ENCODE measurements at places on chromosomes 3 and 15. TPM values are rescaled to one million over a fixed set of nuclear protein-coding genes. Genes with fewer than 3 reads are reported as not detected.

DNA sequence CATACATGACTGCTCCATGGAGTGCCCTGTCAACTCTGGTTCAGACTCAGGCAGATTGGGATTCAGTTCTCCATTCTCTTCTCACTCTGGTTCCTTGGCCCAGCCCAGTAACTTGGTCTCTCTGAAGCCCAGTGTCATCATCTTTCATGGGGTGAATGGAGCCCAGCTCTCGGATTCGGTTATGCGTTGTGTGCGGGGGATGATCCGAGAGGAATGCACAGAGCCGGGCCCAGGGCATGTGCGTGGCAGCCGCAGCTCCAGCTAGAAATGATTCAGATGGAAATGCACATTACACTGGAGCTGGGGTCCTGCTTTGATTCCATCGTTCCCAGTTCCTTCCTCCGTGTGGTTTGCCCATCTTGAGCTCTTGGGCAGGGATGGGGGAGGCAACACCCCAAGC lies 189.4 kb downstream of the FEZF2 start:
- DNase-seq: no peak

DNA sequence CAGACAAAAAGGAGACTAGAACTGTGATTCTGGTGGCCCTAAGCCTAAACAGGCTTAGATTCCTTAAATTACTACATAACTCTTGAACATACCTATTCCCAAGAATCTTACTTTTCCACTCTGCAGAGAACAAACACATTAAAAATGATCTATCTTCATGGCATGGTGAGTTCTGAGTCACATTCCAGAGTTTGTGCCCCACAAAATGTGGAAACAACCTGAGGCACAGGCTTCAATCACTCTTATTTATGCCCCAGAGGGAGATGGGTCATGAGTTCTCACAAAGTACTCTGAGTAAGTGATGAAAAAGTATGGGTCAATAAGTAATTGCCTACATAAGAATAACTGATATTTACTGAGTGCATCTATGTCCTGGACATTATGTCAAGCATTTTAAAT lies 137.5 kb upstream of the SLC2A2 start:
- DNase-seq: no peak

The SHISA5 gene
- total RNA-seq: 205 TPM

- DNase-seq: no peak
Observed at GRCh38 chr3:16060945-16061344, 113.5 kb upstream of the GALNT15 start.

All from endothelial cell of umbilical vein (primary cell).